Cardiac septum (tissue), 1 donor: ENCODE measurements at places on chromosomes 3 and 15. TPM values are rescaled to one million over a fixed set of nuclear protein-coding genes. Genes with fewer than 3 reads are reported as not detected.
A peak's percentile ranks its signal among the peaks of the same experiment; 100 is the strongest.

SIN3A gene
- 30.6 TPM for total RNA-seq

DNA sequence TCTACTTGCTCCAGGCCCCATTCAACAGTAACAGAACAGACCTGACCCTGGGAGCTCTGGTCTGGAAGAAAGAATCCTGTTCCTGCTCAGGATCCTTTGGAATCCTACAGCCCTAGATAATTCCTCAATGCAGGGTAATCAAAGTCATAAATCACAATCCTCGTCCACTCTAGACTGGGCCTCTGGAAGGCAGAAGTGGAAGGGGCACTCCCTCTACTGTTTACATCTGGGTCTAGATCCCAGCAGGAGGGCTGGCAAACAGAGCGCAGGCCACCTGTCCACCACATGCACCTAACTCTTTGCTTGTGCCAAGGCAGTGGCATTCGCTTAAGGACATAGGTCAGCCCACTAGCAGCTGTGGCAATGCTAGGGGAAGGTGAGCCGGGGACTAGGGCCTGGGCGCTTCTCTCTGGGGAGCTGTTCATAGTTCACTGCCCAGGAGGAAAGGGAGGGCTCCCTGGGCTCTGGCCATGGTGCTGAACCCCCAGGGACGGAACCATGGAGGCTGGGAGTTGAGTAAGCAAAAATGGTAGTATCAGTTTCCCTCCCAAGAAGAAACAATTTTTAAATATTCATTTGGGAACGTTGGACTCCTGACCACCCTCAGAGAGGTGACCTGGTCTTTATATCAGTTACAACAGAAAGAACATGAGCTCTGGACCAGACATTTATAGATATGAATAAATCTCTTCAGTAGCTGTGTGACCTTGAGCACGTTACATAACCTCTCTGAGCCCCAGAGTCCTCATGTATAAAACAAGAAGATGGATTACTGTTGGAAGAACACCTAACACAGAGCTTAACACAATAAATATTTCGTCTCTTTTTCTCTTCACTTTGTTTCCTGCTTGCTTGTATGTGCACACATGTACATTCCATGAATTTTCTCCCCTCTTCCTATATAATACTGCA, 90.2 kb downstream of the NTRK3 start:
- DNase-seq = no peak

- no peak for DNase-seq
These were observed 26.0 kb upstream of the SPPL2A start for GRCh38 chr15:50791486-50791885.

DNA sequence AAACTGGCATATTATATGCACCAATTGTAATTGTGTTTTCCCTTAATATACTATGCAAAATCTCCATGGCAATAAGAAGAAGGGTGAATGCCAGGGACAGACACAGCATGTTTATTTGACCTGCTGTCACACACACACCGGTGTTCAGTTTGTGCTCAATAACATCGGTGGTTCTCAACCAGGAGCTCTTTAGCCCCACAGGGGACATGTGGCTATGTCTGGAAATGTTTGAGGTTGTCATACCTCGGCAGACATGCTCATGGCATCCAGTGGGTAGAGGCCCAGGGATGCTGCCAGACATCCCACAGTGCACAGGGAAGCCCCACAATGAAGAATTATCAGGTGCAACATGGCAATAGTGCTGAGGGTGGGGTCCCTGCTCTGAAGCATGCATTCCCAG, 38.2 kb downstream of the GLB1 start:
- DNase-seq = no peak

DNA sequence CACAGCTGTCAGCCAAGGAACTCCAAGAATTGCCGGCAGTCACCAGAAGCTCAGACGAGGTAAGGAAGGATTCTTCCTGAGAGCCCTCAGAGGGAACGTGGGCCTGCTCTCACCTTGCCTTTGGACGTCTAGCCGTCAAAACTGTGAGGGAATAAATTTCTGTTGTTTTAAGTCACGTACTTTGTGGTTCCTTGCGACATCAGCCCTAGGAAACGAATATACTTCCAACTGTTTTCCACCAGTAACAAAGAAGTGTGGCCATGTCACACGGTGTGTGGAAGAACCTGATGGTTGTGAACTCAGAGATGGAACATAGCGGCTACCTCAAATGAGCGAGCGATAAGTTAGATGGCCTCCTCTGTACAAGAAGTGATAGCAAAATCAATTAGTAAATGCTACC, 41.0 kb upstream of the B3GNT5 start:
- no peak for DNase-seq

OPA1 gene
- 109 TPM for total RNA-seq

DNA sequence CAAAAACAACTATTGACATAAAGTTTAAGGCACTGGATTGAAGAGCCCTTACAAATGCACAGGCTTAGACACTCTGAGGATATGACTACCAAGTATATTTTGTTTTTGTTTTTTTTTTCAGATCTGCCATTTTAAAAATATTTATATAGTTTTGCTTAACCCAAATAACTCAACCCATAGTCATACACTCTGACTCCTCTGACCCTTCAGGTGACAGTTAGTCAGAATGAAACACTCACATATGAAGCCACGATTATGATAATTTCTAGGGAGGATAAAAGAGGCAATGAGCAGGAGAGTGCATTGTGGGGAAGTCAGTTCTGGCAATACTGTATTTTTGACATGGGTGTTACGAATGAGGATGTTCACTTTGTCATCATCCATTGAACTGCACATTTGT, 774.7 kb downstream of the MECOM start:
- DNase-seq = no peak

DNA sequence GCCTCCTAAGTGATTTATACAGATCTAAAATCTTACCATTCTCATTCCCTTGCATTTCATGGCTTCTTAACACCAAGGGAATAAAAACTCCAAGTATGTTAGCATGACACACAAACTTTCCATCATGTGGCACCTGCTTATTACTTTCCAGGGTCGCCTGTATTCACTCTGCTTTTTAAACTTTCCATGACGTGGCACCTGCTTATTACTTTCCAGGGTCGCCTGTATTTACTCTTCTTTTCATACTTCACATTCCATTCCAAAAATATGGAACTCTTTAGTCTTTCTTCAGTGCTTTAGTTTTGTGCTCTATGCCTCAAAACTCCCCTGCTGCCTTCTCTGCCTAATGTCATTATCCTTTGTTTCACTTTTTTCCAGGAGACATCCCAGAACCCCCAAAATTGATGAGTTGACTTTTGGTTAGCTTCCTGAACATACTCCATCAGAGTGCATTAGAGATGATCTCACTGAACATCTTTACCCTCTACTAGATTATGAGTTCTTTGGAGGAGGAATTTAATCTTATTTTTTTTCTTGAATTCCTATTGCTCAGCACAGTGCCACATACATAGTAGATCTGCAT, 47.0 kb downstream of the CALML4 start:
- DNase-seq = no peak

ALDH1L1 gene
- 26.8 TPM for total RNA-seq

SMCO1 gene
- total RNA-seq = 28.7 TPM

GRCh38 chr3:62987721-62988120, 112.5 kb upstream of the CADPS start:
- DNase-seq = no peak

GHRL gene
- total RNA-seq = 0.48 TPM

DNA sequence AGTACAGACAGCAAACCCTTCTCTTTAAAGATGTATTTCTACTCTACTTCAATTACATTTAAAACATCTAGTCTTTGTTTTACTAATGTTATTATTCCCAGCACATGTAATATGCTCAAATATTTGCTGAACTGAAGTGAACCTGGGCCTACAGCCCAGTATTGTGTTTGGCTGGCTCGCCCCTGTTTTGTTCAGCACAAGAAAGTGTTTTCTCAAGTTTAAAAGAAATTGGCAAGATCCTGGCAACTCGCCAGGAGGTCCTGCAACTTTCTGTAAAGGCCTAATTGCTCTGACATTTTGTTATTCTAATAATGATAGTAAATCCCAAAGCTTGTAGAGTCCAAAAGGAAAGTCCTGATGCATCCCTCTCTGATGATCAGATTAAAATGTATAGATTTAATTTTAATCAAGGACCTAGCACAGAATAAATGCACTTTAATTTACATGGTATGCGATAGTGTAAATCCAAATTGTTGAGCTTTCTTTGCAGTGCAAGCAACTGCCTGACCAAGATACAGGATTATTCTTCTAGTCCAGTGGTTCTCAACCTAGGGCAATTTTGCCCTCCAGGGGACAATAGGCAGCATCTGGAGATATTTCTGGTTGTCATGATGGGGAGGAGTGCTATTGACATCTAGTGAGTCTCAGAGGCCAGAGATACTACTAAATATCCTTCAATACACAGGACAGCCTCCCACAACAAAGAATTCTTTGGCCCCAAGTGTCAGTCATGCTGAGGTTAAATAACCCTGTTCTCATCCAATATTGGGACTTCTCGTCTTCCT, 35.7 kb upstream of the TMOD3 start:
- no peak for DNase-seq

DNA sequence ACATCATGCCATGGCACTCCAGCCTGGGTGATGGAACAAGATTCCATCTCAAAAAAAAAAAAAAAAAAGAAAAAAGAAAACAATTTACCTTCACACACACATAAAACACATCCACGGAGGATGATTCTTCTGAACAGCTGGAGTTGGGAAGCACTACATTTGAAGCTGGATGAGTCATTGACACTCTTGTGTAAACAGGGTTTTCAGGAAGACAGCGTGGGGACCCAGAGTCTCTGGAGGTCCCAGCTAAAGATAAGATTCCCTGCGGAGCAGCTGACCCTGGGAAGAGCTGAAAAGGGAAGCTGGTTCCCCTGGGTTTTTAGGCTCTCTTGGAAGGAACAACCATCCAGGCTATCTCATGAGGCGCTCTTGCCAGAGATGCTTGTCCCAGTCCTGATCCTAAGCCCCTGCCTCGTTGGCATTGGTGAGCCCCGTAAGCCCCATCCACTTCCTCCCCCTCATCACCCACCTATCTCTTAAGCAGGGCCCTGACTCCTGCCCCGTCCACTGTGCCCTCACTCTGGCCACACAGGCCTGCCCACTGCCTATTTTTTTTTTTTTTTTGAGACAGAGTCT, 32.0 kb upstream of the FURIN start:
- DNase-seq = no peak

AHSG gene
- not detected for total RNA-seq

DNA sequence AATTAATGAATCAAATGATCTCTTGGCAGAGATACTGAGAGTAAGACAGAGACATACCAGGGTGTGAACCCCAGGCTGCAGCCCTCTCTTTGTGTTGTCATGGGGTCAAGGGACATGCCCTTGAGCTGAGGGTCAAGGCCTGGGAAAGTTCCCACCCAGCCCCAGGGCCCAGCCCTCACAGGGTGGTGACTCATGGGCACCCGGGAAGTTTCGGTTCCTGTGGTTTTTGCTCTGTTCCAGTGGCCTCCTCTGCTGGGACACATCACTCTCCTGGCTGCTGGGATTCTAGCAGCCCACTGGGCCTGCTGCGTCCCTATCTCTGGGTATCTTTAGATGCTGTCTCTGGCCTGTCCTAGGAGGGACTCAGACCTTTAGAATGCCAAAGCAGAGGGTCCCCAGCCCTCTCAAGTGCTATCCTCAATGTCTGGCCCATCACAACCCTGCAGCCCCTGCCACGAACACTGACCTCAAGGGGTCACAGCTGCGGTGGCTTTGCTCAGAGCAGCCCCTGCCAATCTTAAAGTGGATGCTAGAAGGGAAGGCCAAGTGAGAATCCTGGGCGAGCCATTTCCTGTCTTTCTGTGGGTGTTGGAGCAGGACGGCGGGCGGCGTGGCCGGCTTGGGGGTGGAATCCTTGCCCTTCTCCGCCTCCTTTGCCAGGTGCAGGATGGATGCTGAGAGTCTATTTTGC, 148.4 kb upstream of the TLE3 start:
- peak; percentile 78 for DNase-seq

DNA sequence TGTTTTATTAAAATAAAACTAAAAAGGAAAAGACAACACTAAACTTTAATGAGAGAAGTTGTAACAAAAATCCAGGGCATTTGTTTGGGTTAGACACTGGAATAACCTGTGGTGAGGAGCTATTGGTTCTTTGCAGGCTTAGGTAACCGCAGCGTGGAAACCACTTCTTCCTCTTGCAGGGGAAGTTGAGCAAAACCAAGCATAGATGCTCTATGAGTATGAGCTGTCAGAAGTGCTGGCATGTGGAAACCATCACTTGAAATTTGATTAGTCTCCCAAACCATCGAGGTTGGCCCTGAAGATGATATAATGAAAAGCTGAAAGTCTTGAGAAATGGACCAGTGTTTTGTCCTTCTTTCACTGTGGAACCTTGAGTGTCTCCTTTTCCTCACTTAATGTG, 127.1 kb upstream of the RBMS3 start:
- no peak for DNase-seq

DNA sequence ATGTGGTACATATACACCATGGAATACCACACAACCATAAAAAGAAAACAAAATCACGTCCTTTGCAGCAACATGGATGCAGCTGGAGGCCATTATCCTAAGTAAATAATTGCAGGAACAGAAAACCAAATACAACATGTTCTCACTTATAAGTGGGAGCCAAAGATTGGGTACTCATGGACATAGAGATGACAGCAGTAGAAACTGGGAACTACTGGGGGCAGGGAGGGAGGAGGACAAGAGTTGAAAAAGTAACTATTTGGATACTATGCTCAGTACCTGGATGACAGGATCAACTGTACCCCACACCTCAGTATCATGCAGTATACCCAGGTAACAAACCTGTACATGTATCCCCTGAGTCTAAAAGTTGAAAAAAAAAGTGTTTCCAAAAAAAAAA, 23.2 kb upstream of the ATOSA start:
- DNase-seq = no peak

DNA sequence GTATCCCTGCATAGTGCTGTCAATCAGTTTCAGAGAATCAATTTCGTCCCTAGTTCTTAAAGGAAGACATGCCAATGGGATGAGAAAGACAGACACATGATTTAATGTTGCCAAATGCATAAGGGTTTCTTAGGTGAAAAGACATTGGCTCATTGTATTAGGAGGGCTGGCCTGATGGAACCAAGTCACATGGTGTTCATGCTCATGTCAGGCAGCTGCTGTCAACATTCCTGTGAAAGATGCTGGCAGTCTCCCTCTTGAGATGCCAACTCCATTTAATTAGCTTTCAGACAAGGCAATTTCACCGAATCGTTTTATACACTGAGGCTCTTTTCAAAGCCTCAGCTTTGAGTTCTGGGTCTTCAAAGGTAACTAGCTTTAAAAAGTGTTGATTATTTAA, 16.1 kb upstream of the IL1RAP start:
- peak; percentile 78 for DNase-seq

GRCh38 chr3:39141171-39141995, 12.0 kb downstream of the CSRNP1 start:
- no peak for DNase-seq

MESP1 gene
- 0.86 TPM for total RNA-seq

- DNase-seq = no peak
These were observed 65.3 kb downstream of the CLASP2 start for GRCh38 chr3:33652736-33653135.
